Caco-2 (cell line): ENCODE measurements at places on chromosomes 12 and 14.

DNA sequence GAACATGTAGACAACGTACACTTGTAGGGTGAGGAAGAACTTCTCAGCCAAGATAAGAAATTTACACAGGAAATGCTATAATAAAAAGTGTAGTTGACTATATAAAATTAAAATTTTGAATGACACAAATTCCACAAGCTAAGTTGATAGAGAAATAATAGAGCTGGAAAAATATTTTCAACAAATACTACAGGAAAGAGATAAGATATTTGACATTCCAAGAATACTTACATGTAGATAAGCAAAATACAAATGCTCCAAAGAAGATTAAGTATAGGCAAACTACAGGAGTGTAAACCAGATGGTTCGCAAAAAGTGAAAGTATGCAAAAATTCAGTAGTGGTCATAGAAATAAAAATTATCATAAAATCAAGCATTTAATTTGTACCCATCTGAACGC lies 49.2 kb upstream of the ANP32D start:
- no peaks in the 10 kb centered on the region for H3K36me3 ChIP-seq
- H3K4me1 ChIP-seq = peaks cover 45% of the 10 kb centered on the region
- H3K27ac ChIP-seq = no peak overlapping the region
- no peaks in the 10 kb centered on the region for H3K27me3 ChIP-seq

- no peak for DNase-seq
- H3K4me3 ChIP-seq = no peak overlapping the region
- H3K36me3 ChIP-seq = no peaks in the 10 kb centered on the region
- H3K27me3 ChIP-seq = no peaks in the 10 kb centered on the region
- H3K4me1 ChIP-seq = peaks cover 47% of the 10 kb centered on the region
- H3K27ac ChIP-seq = peak overlapping the region; percentile 61
Measured at GRCh38 chr12:32273063-32273522, 126.3 kb upstream of the FGD4 start.

DNA sequence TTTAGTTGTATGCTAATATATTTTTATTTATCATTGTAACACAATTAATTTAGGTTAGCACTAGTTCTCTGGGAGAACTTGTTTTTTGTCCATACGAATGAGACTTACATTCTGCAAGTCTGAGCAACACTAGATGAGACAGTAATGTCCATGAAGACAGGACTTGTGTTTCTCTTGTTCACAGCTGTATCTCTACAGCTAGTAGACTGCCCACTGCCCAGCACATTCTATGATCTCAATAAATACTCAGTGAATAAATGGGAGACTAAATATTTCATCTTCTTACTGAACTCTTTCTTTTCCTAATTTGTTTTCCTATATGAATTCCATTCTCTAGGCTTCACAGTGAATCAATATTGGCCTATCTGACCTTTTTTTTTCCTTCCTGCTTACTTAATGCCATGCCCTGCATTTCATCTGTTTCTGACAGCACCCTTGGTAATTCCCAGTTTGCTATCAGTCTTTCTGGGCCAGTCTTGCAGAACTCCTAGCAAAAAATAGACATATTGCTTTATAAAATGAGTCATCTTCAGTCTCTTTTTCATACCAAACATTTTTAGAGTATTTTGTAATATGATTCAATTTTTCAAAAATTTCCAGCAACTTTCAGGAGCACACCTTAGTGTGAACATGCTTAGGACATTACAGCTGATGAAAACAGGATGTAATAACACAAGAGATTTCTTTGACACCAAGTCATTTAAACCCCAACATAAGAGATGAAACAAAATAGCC lies 185.5 kb upstream of the ATP2B1 start:
- no peak for DNase-seq
- H3K4me3 ChIP-seq = no peak overlapping the region
- no peaks in the 10 kb centered on the region for H3K4me1 ChIP-seq
- no peak overlapping the region for H3K27ac ChIP-seq
- no peaks in the 10 kb centered on the region for H3K27me3 ChIP-seq

DNA sequence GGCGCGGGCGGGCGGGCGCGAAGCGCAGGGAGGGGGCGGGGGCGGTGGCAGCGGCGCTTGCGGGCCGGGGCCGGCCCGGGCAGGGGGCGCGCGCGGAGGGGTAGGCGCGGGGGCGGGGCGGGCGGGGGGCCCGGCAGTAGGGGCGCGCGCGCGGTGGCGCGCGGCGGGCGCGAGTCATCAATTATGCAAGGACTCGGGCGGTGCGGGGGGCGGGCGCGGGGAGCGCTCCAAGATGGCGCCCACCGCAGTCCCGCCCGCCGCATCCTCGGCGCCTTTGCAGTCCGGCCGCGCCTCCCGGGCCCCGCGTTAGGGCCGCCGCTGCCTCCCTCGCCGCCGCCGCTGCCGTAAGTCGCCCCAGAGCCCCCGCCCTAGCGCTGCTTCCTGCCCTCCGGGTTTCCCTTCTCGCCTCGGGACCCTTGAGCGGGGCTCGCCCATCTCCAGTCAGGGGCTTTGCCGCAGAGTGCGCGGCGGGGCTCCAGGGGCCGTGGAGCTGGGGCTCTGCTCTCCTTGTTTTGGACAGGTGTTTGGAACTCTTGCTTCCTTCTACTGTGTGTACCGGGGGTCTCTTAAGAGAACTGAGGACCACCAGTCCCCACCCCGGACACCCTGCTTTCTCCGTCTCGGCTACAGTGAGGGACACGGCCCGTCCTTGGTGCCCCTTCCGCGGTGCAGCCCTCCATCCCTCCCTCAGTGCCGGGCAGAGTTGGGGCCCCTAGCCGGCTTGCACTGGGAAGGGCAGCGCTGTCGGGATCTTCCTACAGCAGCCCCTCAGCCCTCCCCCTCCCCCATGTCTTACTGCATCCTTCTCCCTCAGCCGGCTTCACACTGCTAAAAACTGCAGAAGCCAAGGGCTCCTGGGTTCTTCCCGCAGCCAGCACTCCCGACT lies at the start of gene SCN8A:
SCN8A (plus strand) TSS at position 218 of the 886 bp plus-strand sequence. CDS start 71,585 bp downstream, outside the sequence.
- peak; percentile 87 for DNase-seq
- H3K4me1 ChIP-seq = 0 out of 2 replicates have a peak, but pooled peaks cover 7% of the 10 kb centered on the region
- H3K27ac ChIP-seq = peak within 1 kb of the TSS; percentile 77
- peak within 1 kb of the TSS; percentile 92 for H3K4me3 ChIP-seq

DNA sequence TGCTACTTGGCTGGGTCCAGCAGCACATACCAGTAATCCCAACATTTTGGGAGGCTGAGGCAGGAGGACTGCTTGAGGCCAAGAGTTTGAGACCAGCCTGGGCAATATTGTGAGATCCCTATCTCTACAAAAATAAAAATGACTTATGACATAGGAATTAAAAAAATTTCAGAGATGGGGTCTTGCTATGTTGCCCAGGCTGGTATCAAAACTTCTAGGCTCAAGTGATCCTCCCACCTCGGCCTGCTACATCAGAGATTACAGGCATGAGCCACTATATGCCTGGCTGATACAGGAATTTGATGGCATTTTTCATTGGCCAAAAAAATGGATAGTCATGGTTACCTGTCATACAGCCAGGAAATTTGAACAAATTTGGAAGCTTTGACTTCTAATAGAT lies 54.6 kb downstream of the ZC3H14 start:
- H3K4me1 ChIP-seq = peaks cover 27% of the 10 kb centered on the region
- H3K4me3 ChIP-seq = no peak overlapping the region

GRCh38 chr12:2364631-2365051 lies 311.9 kb downstream of the CACNA1C start:
- no peaks in the 10 kb centered on the region for H3K27me3 ChIP-seq
- DNase-seq = no peak
- H3K4me1 ChIP-seq = no peaks in the 10 kb centered on the region
- H3K27ac ChIP-seq = no peak overlapping the region
- no peaks in the 10 kb centered on the region for H3K36me3 ChIP-seq

DNA sequence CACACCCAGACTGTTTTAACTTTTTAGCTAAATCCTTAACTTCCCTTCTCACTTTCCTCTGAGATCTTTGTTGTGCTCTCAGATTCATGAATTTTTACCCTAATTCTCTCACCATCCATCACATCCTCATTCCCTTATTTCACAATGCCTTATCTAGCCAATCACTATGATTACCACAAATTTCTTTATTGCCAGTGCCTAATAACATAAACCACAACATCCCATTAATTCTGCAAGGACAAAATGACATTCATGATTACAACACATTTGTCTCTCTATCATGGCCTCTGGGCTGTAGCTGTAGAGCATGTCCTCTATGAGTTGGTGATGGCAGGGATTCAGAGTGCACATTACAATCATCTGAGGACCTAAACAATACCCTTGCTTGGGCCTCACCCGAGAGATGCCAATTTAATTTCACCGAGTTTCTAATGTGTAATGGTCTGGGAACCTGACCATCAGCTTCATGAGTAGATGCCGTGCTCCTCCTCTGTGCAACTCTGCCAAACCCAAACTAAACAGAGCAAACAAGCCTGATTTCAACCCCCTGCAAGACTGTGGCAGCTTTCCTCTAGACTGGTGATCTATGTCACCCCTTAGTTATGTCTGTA lies 99.3 kb downstream of the SPTSSA start:
- no peaks in the 10 kb centered on the region for H3K27me3 ChIP-seq
- no peak for DNase-seq
- H3K36me3 ChIP-seq = no peaks in the 10 kb centered on the region
- H3K27ac ChIP-seq = no peak overlapping the region

DNA sequence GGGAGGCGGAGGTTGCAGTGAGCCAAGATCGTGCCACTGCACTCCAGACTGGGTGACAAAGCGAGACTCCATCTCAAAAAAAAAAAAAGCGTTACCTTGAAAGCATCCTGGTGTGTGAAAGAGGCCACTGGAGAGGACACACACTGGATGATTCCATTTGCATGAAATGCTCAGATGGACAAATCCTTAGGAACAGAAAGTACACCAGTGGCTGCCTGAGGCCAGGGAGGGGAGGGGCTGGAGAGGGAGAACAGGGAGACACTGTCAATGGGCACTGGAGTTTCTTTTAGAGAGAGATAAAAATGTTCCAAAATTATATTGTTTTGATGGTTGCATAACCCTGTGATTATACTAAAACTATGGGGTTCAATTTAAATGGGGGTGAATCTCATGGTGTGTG lies 19.7 kb downstream of the TESC start:
- no peak overlapping the region for H3K27ac ChIP-seq
- H3K4me3 ChIP-seq = no peak overlapping the region
- H3K4me1 ChIP-seq = no peaks in the 10 kb centered on the region
